ENCODE measurements at places on chromosomes 16 and 17.

GRCh38 chr17:63293323-63294075 lies 152.6 kb downstream of the CYB561 start:
- peak; percentile 69 for DNase-seq

- DNase-seq: peak; percentile 26
Observed at GRCh38 chr16:87931504-87931903, 4.8 kb downstream of the CA5A start.

GRCh38 chr17:7838090-7839075 lies 4.4 kb downstream of the KDM6B start:
- DNase-seq: peak; percentile 51

GRCh38 chr16:8660841-8661301 lies 13.5 kb upstream of the ABAT start:
- DNase-seq: peak; percentile 45

DNA sequence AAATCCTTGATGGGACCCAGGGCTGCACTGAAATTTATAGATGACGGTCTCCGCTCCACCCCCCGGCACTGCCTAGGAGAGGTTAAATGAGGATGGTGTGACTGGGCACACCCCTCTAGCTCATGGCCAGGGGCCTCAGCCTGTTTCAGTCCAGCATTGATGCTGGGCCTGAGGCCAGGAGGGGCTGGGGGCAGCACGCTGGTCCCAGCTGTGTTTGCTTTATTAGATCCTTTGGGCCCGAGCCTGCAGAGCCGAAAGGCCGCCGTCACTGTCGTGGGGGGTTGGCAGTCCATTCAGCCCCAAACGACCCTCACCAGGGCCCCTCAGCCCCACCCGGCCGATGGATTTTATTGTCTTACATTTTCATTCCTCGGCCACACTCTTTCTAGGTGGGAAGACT lies 10.8 kb upstream of the DOK4 start:
- DNase-seq: no peak
